ENCODE measurements at places on chromosomes 4 and X.

DNA sequence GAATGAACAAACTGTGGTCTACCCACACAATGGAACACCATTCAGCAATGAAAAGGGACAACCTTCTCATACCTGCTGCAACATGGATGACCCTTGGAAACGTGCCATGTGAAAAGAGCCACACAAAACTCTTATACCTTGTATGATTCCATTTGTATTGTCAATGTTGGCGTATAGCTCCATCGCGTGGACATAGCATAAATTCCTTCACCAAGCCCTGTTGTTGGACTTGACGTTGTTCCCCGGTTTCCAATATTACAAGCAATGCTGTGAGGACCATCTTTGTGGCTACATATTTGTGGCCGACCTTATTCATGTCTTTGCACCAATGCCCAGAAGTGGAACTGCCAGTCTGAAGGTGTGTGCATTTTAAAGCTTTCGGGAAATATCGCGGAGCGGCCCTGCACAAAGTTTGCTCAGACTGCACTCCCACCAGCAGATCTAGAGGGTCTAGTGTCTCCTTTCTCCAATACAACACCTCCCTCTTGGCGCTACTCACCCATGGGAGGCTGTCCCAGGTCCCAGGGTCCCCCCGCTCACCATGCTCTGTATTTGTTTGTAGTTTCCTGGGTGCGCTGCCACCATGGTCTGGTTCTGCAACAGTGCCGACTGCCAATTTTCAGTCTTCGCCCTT, at the start of gene CLDN34:
TSS of gene CLDN34 (plus strand) at position 584 of the 634 bp plus-strand sequence. CDS start at position 584, 0 bp downstream.
- no peak for DNase-seq

- no peak for DNase-seq
Measured at GRCh38 chr4:5218376-5219069, 167.2 kb downstream of the STK32B start.

DNA sequence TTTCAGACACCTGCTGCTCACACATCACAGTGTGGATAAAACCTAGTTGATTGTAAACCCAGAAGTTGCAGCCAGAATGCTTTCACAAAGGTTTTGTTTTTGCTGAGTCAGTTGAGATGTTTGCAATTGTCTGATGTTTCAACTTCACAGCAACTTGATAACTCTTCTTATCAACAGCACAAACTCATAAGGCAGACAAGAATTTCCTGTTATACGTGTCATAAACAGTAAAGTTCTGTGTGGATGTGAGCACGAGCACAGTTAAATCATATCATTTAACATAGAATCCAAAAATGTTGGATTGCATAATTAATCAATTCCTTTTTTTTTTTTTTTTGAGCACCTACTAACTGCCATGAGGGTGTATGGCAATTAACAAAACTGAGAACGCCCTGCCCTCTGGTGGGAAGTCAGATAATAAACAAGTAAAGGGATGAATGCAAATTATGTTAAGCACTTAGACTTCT, 512.2 kb downstream of the PDHA2 start:
- no peak for DNase-seq

- no peak for DNase-seq
Measured at GRCh38 chr4:183326853-183327252, 4.6 kb upstream of the CLDN24 start.

All from amniotic stem cell (primary cell).